ENCODE measurements at places on chromosomes 3 and 15.

GRCh38 chr15:70752193-70752635, 11.1 kb downstream of the UACA start:
- peak; percentile 58 for DNase-seq

GRCh38 chr3:143525408-143525807, 322.9 kb downstream of the SLC9A9 start:
- peak; percentile 96 for DNase-seq

DNA sequence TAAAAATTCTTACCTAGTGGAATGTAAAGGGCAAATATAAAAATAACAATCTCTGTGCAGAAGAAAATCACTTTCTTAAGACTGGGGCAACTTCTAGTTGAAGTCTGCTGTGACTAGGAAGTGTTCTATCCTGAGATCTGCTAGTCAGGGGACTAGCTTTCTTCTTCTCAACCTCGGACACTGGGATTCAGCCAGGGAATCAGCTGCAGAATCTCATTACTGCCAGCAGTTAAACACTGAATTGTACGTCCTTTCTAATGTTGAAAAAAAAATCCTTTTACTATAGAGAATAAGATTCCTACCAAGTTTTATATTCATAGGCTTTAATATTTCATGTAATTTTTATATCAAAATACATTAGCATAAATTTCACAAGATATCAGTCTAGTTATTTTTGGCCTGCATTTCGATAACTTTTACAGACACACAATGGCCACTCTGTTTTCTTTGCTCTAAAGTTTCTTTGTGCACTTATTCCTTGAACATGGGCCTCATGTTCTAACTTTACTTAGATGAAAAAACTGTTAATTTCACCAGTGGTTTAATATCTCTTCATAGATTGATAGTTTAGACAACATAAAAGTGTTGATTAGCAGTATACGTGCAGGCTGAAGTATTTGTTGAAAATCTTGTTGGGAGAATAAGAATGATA, 2.6 kb upstream of the NEO1 start:
- no peak for DNase-seq

DNA sequence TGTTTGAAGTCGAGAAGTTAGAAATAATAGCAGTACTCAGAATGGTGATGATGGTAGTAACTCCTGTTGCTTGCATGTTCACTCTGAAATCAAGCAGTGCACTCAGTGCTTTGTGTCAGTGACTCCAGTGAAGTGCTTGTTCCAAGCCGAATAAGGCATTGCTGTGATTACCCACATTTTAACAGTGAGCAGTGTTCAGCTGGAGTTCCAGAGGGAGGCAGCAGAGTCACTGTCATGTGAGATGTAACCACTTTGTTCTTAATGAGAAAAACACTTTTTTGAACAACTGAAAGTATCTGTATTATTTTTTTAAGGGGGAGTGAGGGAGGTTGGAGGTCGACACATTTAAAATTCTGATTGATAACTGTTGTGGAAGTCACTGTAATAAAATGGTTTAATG, 3.7 kb downstream of the MDFIC2 start:
- peak; percentile 2 for DNase-seq

DNA sequence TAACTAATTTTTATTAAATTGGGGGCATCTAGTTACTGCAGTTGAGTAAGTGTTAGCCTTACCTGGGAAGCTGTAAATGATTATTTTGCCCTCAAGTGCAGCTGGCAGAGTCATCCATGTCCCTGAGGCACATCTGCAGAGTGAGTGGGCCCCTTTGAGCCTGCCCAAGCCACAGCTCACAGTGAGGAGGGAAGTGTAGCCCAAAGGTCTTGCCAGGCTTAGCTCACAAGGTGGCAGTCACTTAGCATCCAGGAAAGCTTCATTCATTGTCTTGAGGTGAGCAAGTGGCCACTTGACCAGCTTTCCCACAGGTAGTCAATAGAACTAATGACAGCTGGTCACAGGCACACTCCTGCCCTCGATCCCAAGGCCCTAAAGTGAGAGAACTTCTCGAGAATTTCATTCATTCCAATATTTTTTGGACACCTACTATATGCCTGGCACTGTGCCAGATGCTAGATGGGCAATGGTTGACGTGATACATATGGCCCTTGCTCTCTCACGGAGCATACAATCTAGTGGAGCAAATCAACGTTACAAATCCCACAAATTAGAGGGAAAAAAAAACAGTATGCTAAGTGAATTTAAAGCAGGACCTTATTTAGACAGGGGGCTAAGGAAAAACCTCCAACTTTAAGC, 163.3 kb upstream of the IL12A start:
- no peak for DNase-seq

DNA sequence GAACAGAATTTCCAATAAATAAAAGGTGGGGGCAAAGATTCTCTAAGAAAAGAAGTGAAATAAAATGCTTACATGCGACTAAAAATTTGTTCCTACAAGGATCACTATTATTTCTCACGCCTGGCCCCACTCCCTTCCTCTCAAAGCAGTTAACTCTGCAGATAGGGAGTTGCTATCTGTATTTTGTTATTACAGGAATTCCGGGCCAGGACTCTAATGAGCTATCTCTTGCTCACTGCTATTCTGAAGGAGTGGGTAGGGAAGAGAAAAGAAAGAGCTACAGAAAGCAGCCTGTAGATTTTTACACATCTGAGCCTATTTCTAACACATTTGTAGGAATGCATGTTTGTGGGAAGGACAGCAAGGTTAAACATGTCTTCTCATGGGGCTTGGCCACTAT, 140.4 kb downstream of the PCCB start:
- no peak for DNase-seq

DNA sequence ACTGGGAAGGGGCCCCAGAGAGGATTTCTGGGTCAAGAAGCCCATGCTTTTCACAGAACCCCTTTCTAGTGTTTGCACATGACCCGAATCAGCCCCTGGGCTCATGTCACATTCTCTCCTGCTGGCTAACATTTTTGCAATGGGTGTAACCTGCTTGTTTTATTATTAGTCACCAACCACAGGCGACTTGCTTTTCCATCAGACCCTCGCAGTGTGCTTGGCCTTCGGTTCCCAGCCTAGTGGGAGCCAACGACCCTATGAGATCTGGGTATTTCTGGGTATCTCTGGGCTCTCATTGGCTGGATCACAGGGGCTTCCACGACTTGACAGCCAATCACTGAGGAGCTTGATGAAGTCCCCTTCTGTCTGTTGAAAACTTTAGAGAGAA, 11.0 kb upstream of the FBLN2 start:
- peak; percentile 97 for DNase-seq

GRCh38 chr15:43948691-43949325, 122.0 kb downstream of the WDR76 start:
- DNase-seq, result no peak

GRCh38 chr3:98890965-98891910, 10.3 kb downstream of the DCBLD2 start:
- peak; percentile 37 for DNase-seq

- no peak for DNase-seq
Observed at GRCh38 chr3:38142959-38143358, 4.5 kb downstream of the MYD88 start.

DNA sequence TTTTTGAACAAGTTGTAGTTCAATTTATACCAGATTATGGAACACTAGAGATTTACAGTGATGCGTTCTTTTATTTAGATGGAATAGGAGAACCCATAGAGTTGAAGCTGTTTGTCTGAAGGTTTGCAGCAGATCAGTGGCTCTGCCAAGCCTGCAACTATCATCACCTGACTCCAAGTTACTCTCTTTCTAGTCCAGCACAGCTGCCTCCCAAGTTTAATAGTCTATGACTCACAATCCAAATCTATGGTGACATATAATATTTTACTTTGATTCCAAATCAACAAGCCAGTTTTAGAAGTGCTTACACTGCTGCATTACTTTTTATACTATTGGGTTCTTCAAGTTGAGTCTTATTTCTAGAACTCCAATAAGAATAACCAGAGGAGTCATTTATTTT, 400.4 kb downstream of the LPP start:
- peak; percentile 77 for DNase-seq

GRCh38 chr3:147529551-147529950, 120.4 kb downstream of the ZIC1 start:
- no peak for DNase-seq

DNA sequence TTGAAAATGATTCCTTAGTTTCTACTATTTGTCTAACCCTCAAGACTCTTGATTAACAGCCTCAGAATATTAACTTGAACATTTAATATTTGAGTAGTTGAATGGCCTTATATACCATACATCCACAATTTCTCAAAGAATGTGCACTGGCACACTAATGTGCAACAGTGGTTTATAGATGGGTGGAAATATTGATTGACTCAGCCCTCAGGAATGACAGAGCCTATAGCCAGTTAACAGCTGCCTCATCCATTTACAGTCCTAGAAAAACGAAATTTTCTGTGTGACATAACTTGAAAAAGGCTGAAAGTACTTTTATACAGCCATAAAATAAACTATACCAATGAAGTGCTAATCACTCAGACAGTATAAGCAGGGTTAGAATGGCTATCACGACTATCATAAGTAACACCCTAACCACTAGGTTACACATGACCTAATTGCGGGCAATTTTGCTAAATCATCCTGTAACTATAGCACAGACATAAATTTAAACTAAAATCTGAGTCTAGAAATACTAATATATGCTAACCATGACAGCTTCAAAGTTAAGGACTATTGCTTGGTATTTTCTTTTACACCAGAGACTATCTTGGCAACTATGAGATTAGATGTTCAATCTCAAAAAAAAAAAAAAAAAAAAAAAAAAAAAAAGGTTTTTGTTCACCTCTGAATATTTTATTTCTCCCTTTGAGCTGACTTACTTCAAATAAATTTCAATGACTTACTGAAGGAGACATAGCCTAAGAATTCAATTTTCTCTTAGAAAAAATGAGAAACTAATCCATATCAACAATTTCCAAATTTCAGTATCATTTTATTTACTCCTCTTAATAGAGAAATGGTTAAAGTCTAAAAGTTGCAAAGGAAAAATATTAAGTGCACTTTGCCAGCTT, 9.3 kb downstream of the SECISBP2L start:
- DNase-seq, result peak; percentile 55

DNA sequence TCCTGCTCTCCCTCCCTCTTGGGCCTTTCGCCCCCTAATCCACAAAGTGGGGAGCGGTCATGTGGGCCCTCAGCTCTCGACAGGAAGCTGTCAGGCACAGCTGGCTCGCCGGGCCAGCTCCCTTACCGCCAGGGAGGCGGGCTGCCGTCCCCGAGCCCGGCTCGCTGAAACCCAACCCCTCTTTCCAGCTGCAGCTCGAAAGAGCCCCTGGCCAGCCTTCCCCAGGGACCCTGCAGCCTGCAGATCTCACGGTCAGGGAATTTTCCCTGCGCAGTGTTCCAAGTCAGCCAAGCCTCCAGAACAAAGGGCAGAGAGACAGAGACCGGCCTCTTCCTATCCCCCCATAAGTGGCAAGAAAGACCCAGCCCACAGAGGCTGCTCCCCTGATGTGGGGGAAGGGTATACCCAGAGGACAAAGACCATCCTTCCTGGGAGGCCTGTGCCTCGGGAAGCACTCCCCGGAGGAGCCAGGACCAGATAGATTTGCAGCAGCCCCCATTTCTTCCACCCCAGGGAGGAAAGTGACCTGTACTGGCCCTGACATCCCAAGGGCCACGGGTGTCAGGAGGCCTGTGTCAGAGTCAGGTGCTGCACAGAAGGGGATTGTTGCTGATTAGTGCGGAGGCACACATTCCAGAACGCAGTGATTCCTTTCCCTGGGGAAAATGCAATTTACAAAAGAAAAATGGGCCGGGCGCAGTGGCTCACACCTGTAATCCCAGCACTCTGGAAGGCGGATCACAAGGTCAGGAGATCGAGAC, 32.6 kb downstream of the MAGEF1 start:
- peak; percentile 31 for DNase-seq

GRCh38 chr15:71011503-71012155, 103.6 kb upstream of the THSD4 start:
- peak; percentile 80 for DNase-seq

- DNase-seq, result no peak
Observed at GRCh38 chr3:13207578-13207922, 134.3 kb upstream of the IQSEC1 start.

GRCh38 chr15:96366526-96366877, 36.0 kb downstream of the NR2F2 start:
- no peak for DNase-seq

GRCh38 chr3:105527949-105528348, 161.2 kb downstream of the ALCAM start:
- peak; percentile 77 for DNase-seq

GRCh38 chr15:38514601-38515000, 50.0 kb downstream of the RASGRP1 start:
- no peak for DNase-seq

DNA sequence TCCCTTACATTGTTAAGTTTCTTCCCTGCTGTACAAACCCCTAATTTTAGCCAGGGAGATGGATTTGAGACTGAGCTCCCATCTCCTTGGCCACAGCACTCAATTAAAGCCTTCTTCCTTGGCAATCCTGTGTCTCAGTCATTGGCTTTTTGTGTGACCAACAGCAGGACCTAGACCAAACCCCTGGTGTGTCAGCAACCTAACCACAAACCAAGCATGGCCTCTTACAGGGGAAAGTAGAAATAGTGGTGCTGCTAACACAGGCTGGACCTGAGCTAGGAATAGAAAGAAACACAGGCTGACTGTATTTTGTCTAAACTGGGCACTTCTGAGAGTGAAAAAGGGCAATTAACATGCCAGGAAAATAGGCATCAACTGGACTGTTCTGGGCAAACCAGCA, 37.9 kb downstream of the PPCDC start:
- peak; percentile 55 for DNase-seq

DNA sequence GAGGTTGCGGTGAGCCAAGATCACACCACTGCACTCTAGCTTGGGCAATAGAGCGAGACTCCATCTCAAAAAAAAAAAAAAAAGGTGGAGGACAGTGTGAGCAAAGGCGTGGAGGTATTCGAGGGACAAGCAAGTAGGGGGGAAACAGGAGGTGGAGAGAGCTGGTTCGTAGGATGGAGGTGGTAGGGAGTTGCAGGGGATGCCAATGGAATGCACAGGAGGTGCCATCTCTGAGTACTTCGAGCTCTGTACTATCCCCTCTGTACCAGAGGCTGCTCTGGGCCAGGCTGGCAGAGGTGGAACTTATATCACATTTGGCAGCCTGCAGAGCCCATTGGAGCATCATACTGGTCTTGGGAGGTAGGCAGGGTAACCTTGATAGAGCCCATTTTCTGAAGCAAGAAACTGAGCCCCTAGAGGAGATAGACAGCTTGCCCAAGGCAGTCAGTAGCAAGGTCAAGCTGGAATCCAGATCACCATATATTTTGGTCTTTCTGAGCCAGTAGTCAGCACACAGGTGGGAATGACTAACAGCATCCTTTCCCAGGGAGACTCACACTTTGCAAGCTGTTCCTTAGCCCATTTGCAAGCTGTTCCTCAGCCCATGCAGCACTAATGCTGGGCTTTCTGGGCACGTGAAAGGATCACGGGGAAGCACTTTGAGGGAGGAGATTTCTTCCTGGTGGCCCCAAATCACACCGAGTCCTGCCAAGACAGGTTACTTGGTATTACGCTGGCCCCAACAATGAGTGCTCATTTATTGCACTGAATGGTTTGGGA, 9.2 kb upstream of the CCDC33 start:
- no peak for DNase-seq

- peak; percentile 43 for DNase-seq
Observed at GRCh38 chr3:130601442-130601971, 84.5 kb downstream of the COL6A6 start.

Data from fibroblast of mammary gland (primary cell).